ENCODE measurements at places on chromosomes 2 and 18. TPM values are rescaled to one million over a fixed set of nuclear protein-coding genes. Genes with fewer than 3 reads are reported as not detected.

The PIEZO2 gene
- 11.1 TPM for total RNA-seq

The CEP192 gene
- 29.1 TPM for total RNA-seq

The LDLRAD4 gene
- 24.6 TPM for total RNA-seq

The CYP1B1 gene
- total RNA-seq = 67.0 TPM

The MERTK gene
- 20.7 TPM for total RNA-seq

The TDRD15 gene
- not detected for total RNA-seq

DNA sequence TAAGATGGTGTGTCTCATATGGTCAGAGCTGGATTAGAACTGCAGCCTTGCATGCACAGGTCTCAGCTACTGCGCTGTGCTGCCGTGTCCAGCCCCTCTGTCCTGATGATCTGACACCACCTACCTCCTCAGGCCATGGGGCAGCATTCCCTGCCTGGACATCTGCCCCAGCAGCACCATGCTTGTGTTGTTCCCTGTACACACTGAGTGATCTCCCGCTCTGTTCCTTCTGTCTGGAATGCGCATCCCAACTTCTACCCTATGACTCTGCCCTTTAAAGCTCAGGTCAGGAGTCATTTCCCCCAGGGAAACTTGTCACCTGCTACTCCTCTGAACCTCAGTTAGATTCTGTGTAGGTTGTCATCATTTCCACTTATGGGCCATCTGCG is 157.4 kb upstream of the TTC39C start:
- peaks cover 7% of the 10 kb centered on the region for H3K4me1 ChIP-seq
- no peak overlapping the region for H3K27ac ChIP-seq
- H3K36me3 ChIP-seq = peaks cover 5% of the 10 kb centered on the region
- no peaks in the 10 kb centered on the region for H3K27me3 ChIP-seq
- DNase-seq = no peak

DNA sequence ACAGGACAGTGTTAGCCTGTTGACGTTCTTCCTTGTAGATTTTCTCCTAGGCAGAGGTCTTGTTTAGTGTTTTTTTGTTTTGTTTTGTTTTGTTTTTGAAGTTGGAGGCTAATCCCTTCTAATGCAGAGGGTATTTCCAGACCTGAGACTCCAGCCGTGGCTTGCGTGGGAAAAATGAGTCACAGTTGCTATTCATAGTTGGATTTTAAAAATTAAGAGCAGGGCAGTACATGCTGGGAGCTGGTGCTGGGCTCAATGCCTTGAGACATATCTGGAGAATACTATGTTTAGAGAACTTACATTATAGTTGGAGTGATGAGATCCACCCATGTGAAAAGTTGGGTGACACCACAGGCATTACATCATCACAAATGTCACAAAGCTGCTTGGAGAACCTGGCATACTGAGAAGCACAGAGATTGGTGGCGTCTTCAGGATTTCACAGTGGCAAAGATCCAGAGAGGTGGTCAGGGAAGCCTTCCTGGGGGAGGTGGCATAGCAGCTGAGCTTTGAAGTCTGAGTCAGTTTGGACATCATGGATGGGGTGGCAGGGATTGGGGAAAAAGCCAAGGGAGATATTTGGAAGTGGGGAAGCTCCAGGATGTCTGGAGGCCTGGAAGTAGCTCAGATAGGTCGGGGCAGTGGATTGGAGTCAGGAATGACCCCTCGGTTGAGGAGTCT is 249.4 kb downstream of the LOXHD1 start:
- H3K27me3 ChIP-seq = no peaks in the 10 kb centered on the region
- no peaks in the 10 kb centered on the region for H3K36me3 ChIP-seq
- peaks cover 3% of the 10 kb centered on the region for H3K4me1 ChIP-seq
- no peak overlapping the region for H3K27ac ChIP-seq

- DNase-seq = no peak
- no peak overlapping the region for H3K27ac ChIP-seq
- H3K4me3 ChIP-seq = no peak overlapping the region
- no peaks in the 10 kb centered on the region for H3K36me3 ChIP-seq
Observed at GRCh38 chr2:58502931-58503330, 261.8 kb upstream of the FANCL start.

DNA sequence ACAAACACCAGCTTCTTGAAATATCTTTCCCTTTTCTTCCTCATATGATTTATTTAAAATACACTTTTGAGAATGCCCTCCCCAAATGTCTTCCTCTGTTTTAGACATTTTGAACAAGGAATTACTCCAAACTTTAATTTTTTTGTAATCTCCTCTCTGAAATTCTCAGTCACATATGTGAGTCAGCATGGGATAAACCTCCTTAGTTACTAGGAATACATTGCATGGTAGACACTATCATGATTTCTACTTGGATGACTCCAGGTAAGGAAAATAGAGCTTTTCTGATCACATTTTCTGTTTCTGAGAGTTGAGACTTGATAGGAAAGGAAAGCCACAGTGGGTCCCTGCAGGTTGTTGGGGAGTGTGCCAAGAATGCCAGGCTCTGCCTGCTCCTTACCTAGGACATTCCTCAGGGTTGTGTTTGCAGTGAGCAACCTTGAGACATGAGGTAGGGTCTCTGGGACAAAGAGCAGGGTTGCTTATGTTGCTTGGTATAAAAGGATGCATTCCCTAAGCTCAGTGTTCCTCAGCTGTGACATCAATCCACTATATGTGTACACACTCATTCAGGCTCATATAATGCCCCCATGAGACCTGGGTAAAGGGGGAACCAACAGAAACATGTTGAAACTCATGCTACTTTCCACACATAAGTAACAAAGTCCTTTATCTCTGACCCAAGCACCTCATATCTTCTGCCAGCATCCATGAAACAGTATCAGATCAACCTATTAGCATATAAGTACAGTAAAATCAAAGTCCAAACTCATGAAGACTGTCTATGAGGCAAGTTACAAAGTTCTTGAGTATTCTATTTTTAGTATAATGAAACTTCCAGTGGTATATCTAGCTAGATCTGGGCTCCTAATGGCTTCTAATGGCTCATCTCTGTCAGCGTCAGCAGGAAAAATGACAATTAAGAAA is 112.8 kb upstream of the SCN1A start:
- no peak overlapping the region for H3K27ac ChIP-seq
- H3K4me3 ChIP-seq = no peak overlapping the region
- no peaks in the 10 kb centered on the region for H3K36me3 ChIP-seq
- DNase-seq = no peak

DNA sequence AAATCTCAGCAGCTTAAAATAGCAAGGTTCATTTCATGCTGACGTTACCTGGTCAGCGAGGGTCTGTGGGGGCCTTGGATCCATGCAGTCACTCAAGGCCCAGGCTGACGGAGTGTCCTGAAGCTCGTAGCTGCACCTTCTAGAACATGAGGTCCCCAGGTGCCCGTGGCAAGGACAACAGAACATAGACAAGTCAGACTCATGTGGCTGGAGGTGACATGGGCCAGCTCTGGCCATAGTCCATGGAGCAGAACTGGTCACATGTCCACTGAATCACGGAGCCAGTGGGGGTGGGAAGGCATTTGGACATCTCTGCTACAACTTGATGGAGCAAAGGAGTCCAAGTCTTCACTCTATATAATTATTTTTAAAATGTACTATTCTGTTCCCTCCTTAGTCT is 233.2 kb downstream of the ACKR3 start:
- H3K4me3 ChIP-seq = no peak overlapping the region
- no peaks in the 10 kb centered on the region for H3K4me1 ChIP-seq
- H3K36me3 ChIP-seq = no peaks in the 10 kb centered on the region
- no peaks in the 10 kb centered on the region for H3K27me3 ChIP-seq
- no peak for DNase-seq

GRCh38 chr18:50590593-50590992 is 30.7 kb downstream of the MAPK4 start:
- H3K27ac ChIP-seq = no peak overlapping the region
- no peak for DNase-seq
- no peak overlapping the region for H3K4me3 ChIP-seq
- H3K36me3 ChIP-seq = no peaks in the 10 kb centered on the region
- no peaks in the 10 kb centered on the region for H3K27me3 ChIP-seq
- no peaks in the 10 kb centered on the region for H3K4me1 ChIP-seq

- no peak overlapping the region for H3K27ac ChIP-seq
- H3K36me3 ChIP-seq = no peaks in the 10 kb centered on the region
- DNase-seq = no peak
- no peaks in the 10 kb centered on the region for H3K4me1 ChIP-seq
Observed at GRCh38 chr2:1947316-1947715, 203.0 kb upstream of the PXDN start.

GRCh38 chr2:115165529-115166109 is 723.2 kb downstream of the DPP10 start:
- no peaks in the 10 kb centered on the region for H3K4me1 ChIP-seq
- no peak overlapping the region for H3K4me3 ChIP-seq
- H3K27ac ChIP-seq = no peak overlapping the region
- no peak for DNase-seq
- no peaks in the 10 kb centered on the region for H3K36me3 ChIP-seq
- peaks cover 31% of the 10 kb centered on the region for H3K27me3 ChIP-seq

- no peaks in the 10 kb centered on the region for H3K27me3 ChIP-seq
- DNase-seq = no peak
- H3K36me3 ChIP-seq = no peaks in the 10 kb centered on the region
- H3K4me3 ChIP-seq = no peak overlapping the region
Observed at GRCh38 chr18:21181766-21182165, 60.3 kb upstream of the GREB1L start.

GRCh38 chr2:136075476-136075875 is 42.5 kb downstream of the CXCR4 start:
- no peaks in the 10 kb centered on the region for H3K36me3 ChIP-seq
- no peak overlapping the region for H3K27ac ChIP-seq
- H3K27me3 ChIP-seq = no peaks in the 10 kb centered on the region
- no peak overlapping the region for H3K4me3 ChIP-seq
- no peak for DNase-seq

GRCh38 chr2:45839508-45840251 is 188.2 kb downstream of the PRKCE start:
- no peak overlapping the region for H3K4me3 ChIP-seq
- peaks cover 44% of the 10 kb centered on the region for H3K4me1 ChIP-seq
- H3K36me3 ChIP-seq = no peaks in the 10 kb centered on the region
- no peak for DNase-seq
- no peak overlapping the region for H3K27ac ChIP-seq

DNA sequence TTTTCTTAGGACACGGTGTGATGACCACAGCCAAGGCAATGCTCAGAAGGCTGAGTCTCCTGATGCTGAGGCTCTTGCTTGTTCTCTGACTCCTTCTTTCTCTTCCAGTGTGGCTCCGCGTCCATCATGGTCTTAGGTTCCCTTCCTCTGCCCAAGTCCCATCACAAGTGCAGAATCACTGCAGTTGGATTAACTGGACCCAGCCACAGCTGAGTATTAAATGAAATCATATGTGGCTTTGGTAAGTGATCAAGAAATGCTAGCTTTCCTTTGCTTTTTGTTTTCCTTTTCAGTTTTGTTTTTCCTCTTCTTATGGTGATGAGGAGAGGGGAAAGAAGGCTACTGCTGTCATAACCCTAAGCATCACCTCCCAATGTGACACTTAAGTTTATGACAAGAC is 375.8 kb downstream of the INSIG2 start:
- DNase-seq = no peak
- no peaks in the 10 kb centered on the region for H3K4me1 ChIP-seq
- H3K27ac ChIP-seq = no peak overlapping the region

Data from lower lobe of right lung (tissue), 2 donors.